RWPE1 (cell line): ENCODE measurements at places on chromosomes 3 and 15.

GRCh38 chr3:128152419-128153155, 694 bp upstream of the EEFSEC start:
- DNase-seq: no peak

DNA sequence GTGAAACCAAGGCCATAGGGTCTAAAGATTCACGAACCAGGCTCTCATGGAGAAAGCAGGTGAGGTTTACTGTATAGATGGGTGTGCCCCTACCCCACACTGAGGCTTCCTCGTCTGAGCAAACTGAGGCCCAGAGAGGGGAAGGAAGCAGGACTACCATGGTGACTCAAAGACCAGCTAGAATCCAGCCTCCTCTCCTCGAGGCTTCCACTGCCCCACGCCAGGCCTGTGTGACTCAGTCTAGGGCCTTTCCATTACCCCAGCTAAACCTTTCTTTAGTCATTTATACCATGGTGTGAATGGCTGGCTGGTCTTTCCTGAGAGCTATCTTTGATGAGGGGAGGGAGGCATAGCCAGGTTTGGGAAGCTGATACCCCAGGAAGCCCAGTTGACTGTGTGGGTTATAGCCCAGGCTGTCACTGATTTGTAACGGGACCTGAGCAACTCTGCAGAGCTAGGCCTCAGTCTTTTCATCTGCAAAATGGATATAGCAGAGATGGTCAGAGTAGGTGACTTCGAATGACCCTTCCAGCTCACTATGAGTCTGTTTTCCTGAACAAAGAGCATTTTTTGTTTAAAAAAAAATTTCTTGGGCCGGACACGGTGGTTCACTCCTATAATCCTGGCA, 3.0 kb upstream of the RHO start:
- no peak for DNase-seq

DNA sequence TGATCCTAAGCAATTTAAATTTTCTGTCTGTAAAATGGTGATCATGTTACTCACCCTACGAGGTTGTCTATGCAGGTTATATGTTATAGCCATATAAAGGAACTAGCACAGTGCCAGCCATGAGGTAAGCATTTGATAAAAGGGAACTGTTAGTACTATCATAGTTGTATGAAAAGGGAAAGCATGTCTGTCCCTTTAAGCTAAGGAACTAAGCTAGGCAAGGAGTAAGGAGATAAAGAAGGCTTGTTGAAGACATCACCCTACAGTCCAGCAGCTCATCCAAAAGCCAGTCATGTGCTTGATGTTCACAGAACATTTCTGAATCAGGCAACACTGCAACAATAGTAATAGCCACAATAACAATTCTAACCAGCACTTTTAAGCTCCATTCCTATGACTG, 243.9 kb downstream of the ZBTB20 start:
- no peak for DNase-seq

- no peak for DNase-seq
Measured at GRCh38 chr3:53682807-53683206, 163.4 kb downstream of the CHDH start.

- no peak for DNase-seq
Measured at GRCh38 chr3:175383813-175384212, 524.7 kb downstream of the NAALADL2 start.

GRCh38 chr3:53199834-53200233, 38.8 kb downstream of the PRKCD start:
- DNase-seq: no peak

GRCh38 chr15:87343966-87344365, 912.6 kb downstream of the NTRK3 start:
- DNase-seq: no peak

DNA sequence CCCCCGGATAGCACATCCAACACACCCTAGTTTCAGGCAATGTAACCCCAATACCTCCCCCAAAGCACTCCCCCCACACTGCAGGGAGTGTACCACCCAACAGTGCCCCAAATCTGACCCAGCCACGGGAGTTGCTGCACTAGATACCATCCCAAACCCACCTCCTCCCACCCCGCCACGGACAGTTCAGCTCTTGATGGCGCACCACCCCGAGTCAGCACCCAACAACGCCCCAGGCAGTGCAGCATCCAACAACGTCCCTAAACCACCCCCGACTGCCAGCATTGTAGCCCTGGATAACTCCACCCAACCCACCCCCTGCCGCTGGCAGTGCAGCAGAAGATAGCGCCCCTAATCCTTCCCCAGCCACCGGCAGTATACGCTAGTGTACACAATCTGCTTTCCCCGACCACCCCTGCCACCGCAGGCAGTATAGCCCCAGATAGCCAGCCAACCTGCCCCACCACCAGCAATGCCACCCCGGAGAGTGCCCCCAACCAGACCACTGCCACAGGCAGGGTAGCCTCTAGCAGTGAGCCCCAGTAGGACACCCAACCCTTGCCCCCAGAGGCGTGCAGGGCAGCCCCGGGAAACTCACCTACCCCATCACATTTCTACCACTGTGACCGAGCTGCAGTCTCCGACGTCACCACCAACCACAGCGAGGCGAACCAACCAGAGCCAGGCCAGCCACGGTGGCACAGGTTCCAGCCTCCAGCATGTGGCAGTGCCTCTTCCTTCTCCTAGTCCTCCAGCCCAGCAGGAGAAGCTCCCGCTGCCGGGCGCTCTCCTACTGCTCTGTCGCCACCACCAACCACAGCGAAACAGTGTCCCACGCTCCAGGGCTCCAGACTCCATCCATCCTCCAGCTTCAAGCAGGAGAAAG, 178.1 kb downstream of the POTEB3 start:
- no peak for DNase-seq

- DNase-seq: no peak
Measured at GRCh38 chr3:114506591-114507300, 212.9 kb downstream of the TIGIT start.

DNA sequence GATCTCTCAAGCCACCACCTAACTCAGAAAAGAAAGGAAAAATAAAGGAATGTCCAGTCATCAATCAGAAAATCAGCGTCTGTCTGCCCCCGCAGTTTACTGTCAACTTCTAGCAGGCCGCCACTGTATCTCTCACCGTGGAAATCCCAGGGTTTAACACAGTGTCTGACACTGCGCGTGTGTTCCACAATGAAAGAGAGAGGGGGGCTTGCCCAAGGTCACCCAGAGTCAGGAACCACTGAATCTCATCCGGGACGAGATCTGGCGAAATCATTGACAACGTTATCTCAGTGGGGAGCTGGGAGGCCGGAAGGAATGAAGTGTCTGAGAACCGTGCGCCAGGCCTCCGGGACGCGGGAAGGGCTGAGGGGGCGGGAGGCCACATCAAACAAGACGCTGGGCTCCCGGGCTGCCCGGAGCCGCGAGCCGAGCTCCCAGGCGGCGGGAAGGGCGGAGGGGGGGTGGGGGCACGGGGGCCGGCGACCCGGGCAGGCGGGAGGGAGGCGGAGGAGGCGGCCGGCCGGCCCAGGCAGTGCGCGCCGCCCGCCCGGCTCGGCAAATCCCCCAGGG, 2.2 kb upstream of the HES1 start:
- DNase-seq: peak; percentile 29

GRCh38 chr15:52343831-52344230, 48.2 kb upstream of the MYO5C start:
- no peak for DNase-seq

GRCh38 chr15:90609242-90610180, 79.8 kb downstream of the CRTC3 start:
- DNase-seq: no peak

DNA sequence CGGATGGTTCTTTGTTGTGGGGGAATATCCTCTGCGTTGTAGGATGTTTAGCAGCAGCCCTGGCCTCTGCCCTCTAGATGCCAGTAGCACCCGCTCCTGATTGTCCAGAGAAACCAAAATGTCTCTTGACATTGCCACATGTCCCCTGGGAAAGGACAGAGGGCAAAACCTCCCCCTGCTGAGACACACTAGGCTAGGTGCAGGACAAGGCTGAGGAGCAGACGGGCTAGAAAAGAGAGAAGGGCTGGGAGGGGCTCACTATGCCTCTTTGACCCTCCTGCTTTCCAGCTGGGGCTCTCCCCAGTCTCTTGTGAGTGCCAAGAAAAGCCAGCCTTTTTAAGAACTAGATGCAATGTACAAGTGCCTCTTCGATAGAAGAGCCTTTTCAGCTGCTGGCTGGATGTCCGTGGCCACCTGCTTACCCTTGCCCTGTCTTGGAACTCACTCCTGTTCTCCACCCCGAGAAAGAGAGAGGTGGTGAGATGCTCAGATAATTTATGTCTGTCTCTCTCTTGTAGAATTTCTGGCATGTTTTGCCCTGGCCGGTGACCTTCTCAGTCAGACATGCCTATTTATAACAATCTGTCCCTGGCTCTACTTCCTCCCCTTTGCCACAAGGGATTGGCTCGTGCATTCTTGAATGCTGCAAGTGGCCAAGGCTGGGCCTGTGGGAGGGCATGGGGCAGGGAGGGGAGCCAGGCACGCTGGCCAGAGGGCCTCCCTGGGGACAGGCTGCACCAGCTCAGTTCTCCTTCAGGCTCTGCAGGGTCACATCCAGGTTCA, 142.6 kb downstream of the RPLP1 start:
- no peak for DNase-seq

GRCh38 chr15:83207660-83208366, at the start of gene HDGFL3:
Gene HDGFL3, minus strand, starts transcription at chr15:83207823. Its CDS starts 409 bp downstream, at chr15:83207414.
- DNase-seq: peak; percentile 73

DNA sequence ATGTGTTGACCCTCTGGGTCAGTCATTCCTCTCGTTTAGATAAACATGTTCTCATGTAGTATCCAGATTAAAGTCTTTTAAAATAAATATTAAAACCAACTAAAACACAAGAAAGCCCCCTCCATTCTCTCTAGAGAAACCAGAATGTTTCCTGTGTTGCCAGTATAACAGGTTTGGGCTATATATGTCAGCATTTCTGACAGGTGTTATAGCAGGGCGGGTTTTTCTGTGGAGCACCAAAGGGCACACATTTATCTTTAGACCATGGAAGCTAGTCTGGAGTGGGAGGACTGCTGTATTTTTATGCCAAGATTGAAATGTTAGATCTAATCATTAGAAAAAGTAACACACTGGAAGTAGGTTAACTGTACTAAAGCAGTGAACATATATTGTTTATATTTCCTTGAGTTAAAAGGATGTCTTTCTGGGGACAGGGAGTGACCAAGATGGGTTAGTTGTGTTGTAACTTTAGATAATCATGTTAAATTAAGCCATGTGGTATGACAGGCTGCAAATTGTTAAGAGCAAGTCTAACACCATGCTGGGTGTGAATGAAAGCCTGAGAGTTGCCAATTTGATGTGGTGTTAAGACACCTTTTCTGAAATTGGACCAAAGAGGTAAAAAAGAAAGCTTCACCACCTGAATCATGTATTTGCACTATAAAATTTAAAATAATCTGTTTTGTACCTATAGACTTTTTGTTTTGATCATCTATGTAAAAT, 15.6 kb downstream of the KCTD6 start:
- DNase-seq: no peak

GRCh38 chr3:27081992-27082607, 287.1 kb downstream of the NEK10 start:
- DNase-seq: no peak

DNA sequence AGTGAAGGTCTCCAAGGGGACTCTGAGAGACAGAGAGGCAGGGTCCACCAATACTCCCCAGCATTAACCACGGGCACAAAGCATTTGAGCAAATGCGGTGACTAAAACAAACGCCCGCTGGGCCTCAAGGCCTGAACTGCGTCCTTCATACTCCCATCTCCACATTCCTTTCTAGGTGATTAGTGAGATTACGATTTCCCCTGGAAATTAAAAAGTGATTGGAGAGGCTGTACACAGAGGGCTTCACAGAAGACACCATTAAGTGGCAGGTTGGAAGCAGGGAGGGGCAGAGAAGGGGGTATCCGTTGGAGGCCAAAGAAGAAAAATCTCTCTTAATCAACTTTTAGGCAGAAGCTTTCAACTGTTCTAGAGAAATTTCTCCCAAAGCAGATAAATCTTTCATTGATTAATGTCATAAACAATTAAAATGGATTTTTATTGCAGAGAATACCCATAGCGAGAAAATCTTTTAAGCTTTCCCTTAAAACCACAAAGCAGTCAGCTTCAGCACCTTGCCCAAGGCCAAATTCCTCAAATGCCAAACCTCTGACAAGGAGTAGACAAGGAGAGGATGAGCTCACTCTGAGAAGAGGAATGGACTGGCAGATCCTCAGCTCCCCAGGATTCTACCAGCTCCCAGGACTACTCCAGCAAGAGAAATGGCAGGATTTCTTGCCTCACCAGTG, 38.2 kb downstream of the MB21D2 start:
- DNase-seq: peak; percentile 98

DNA sequence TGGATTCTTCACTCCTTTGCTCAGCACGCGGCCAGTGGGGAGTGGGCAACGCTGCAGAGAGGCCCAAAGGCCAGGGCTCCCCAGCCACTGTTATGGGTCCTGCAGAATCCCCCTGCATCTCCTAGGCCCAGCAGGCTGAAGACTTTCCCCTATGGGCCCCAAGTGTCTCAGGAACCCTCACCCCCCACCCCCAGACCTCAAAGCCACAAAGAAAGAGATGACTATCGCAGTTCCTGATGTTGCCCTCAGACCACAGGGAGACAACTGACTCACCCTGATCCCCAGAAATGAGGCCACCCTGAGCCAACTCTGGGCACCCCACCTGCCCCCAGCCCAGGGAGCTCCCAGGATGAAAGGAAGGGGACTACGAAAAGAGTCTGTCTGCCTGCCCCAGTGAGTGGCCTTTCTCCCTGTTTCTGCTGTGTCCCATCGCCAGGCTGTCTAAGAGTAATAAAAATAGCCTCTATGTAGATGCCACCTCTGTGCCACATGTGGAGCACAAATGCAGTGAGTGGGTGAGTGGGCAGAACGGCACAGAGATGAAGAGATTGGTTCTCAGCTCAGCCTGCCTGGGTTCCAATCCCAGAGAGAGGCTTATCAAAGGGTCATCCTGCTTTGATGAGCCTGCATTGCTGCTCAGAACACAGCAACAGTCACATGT, 283.0 kb downstream of the UACA start:
- no peak for DNase-seq

- DNase-seq: no peak
Measured at GRCh38 chr3:120171134-120171873, 77.1 kb upstream of the GSK3B start.

GRCh38 chr3:161600173-161600572, 103.6 kb downstream of the OTOL1 start:
- DNase-seq: no peak

GRCh38 chr3:169542331-169542751, 121.2 kb downstream of the MECOM start:
- no peak for DNase-seq

DNA sequence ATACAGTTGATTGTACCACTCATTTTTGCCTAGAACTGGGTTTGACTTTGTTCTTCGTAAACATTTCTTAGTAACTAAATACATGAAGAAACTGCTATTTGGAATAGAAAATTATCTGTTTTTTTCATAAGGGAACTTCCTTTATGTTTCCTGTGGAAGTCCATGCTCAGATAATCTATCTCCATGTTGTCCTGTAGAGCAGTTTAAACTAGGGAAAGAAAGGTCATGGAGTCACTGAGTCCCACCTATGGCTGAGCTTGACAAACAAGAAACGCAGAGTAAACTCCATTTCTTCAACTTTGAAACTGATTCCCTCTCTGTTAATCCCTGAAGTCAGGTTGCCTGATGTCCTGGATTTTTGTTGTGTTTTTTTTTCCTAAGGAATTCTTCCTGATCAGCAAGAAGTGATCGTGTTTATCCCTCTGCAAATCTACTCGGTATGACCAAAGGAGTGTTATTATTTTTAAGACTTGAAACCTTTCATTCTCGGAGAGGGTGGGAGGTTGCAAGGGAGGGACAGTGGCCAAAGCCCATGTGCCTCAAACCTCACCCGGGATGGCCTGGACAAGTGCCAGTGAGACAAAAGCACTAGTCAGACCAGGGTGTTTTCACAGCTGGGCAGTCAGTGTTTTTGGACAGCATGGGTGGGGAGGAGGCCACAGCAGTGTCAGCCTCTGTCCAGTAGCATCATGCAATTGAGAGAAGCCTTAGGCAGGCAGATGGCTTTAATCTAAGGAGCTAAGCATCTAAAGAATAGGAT, 129.8 kb upstream of the PHLDB2 start:
- DNase-seq: no peak
